HTR-8/SVneo (cell line): ENCODE measurements at places on chromosomes 16 and 17.

DNA sequence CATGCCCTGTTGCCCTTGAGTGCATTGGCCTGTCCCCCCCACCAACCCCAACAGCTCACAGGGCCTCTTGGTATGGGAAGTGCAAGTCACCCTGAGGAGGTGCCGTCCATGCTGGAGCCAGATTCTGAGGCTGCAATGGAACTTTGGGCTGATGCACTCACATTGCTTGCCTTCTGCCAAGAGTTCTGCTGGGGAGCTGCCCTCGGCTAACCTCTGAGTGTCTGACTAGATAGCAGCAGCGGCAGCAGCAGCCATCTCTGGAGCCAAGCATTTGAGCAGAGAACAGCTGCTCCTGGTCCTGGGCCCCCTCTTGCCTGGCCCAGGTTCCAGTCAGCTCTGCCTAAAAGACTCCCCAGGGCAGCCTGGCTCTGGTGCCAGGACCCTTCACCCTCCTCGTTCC is 61.5 kb downstream of the GNAO1 start:
- no peak for DNase-seq

DNA sequence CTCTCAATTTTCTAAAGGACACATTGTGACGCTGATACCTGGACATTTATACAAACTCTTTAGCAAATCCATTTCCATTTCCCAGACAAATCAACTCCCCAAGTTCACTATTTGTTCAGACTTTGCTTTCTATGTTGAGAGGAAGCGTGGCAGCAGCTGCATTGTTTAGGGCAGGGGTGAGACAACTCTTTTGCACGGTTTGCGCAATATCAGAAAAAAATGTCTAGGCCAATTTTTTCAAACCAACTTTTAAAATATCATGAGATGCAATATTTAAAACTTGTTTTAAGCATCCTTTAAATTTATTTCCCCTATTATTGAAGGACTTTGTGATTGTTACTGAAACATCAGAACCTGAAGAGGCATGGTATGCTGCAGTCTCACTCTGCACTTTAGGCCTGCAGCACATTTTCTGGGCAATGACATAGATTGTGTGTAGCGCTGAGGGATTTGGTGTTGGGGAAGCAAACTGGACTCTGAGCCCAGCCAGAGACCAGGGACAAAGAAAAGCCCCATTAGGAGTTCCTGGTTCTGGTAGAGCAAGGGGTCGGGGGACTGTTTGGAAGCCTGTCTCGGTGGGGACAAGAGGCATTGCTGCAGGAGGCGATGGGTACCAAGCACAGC is 6.4 kb upstream of the CCDC182 start:
- no peak for DNase-seq

- no peak for DNase-seq
Observed at GRCh38 chr17:19363460-19364035, 1.0 kb upstream of the B9D1 start.

- peak; percentile 66 for DNase-seq
Observed at GRCh38 chr17:80899402-80900268, 92.0 kb upstream of the CHMP6 start.

GRCh38 chr17:40558300-40558889 is 6.9 kb downstream of the CCR7 start:
- no peak for DNase-seq

DNA sequence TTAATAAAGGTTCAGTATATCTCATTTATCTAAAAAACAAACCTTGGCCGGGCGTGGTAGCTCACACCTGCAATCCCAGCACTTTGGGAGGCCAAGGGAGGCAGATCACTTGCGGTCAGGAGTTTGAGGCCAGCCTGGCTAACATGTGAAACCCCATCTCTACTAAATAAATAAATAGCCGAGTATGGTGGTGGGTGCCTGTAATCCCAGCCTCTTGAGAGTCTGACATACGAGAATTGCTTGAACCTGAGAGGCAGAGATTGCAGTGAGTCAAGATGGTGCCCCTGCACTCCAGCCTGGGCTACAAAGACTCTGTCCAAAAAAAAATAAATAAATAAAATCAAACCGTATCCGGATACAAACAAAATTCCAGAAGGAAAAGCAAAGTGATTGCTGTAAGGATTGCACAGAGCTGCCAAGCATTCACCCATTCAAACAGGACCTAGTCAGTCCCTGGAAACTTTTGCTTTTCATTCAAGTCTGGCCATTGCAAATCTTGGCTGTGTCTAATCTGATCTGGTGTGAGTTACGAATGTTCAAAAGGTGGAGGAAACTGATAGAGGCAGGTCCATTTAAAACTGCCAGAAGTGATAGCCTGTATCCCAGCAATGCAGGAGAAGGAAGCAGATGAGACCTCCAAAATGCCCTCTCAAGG is 102.5 kb upstream of the CLEC3A start:
- DNase-seq, result no peak

GRCh38 chr17:71224824-71225575 is 895.8 kb upstream of the SOX9 start:
- DNase-seq, result no peak

- no peak for DNase-seq
Observed at GRCh38 chr17:80262291-80262690, 1.6 kb downstream of the RNF213 start.

DNA sequence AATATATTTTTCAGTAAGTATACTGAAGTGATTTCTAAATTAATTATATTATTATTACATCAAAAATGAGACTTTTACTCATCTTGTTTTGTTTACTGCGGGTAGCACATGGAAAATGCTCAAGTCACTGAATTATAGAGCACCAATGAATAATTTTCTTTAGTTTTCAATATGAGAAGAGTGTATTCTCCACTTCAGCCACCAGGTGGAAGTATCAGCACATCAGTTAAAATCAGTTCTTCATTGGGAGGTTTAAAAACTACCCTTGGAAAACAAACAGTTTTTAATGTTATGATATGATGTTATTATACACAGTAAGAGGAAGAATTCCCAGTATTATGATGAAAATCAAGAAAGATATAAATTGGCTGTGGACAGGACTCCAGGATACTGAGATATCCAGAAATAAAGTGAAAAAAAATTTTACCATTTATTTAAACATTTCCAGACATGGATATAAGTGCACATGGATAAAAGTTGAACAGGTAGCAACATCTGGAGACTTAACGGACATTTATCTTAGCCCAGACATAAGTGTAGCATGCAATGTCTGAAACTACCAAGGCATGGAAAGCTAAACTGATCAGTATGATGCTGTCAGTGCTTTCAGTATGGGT is 467.3 kb downstream of the KCNJ2 start:
- DNase-seq, result peak; percentile 29

DNA sequence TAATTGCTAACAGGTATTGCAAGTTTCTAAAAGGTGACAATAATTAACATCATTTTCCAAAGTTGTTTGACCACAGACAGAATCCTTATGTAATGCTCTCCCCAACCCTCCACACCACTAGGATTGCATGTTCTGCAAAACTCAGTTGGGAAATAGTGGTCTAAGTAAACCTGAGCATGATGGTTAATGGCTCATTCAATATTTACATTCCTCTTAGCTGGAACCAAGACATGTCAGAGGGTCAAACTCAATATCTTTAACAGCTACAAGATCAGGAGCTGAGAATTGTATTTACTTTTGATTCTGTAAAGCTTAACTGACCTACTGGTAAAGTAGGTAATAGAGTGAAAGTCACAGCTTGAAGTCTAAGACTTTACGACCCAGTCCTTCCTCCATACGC is 10.2 kb downstream of the MFSD6L start:
- no peak for DNase-seq

- DNase-seq, result peak; percentile 67
Observed at GRCh38 chr16:11315510-11315909, 29.7 kb upstream of the RMI2 start.

GRCh38 chr17:16980813-16981731 is 9.2 kb upstream of the TNFRSF13B start:
- no peak for DNase-seq

- DNase-seq, result no peak
Observed at GRCh38 chr17:50181144-50181543, 15.3 kb downstream of the SGCA start.

- DNase-seq, result no peak
Observed at GRCh38 chr17:46123607-46124006, 69.6 kb downstream of the KANSL1 start.

GRCh38 chr16:74372369-74372768 is 3.7 kb upstream of the NPIPB15 start:
- no peak for DNase-seq

DNA sequence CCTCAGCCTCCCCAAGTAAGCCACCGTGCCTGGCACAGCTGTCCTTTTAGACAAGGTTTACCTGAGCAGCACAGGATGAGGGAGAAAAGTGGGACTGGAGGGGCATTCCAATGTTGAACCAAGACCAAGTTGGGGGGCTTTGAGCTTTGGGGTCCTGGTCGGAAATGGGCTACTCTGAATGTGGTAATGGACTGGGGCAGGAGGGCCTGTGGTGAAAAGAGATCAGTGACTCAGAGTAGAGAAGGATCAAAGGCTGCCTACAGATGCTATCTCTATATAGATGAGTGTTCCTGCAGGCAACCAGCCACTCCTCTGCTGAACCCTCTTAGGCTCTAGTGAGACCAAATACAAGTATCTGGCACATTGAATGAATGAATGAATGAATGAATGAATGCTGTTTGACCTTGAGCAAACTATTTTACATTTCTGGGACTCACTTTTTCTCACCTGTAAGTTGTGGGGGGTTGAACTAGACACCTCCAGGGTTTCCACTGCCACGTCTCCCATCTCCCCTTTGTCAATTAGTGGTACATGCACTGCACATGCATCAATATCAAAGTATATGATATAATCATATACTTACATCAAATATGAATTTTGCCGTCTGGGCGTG is 26.3 kb upstream of the ETV4 start:
- DNase-seq, result no peak

DNA sequence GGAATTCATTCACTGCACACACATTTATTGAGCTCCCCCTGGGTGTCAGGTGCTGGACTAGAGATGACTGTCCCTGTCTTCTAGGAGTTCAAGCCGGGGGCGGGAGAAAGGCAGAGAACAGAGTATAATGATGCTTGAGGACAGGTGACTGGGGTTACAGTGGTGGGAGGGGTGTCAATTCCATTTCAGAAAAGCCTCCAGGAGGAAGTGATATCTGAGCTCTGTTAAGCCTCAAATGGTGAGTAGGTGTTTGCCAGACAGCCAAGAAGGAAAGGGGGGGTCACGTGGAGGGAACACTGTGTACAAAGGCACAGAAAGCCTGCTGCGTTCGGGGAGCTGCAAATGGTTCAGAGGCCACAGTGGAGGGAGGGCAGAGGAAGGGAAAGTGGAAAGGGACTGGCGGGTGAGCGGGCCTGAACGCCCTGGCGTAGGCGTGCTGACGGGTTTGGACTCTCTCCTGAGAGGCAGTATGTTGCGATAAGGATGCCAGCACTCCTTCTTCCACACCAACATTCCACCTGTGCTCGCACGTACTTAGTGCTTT is 9.7 kb upstream of the NXPH3 start:
- DNase-seq, result no peak

DNA sequence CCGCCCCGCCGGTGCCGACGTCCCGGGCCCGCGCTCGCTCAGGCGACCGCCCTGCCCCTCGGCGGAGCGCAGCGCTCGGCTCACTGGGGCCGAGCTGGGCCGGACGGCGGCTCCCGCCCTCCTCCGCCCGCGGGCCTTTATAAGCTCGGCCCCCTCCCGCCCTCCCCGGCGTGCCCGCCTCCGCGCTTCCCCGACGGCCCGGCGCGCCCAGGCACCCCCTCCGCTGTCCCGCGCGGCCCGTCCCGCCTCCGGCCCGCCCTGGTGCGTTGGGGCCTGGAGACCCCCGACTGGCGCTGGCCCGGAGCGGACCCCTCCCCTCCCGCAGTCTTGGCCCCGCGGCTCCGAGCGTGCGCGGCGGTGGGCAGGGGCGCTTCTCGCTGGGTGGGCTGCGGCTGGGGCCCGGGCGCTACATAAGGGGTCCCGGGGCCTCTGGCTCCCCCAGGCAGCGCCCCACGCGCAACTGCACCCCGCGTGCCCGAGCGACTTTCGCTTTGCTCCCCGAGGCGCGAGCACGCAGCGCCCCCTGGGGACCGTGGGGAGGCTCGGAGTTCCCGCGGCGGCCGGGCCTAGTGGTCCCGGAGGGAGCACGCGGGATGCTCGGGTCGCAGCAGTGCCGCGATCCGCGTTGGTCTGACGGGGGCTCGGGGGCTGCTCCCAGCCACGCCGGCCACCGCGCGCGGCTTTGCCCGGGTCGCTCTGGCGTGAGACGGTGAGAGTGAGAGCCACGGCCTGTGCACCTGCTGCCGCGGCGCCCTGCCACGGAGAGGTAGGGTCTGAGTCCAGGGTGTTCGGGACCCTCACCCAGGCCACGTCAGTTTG is at the start of gene PIEZO1:
Gene PIEZO1, minus strand, starts transcription at position 115 of the 819 bp plus-strand sequence. CDS start 256 bp downstream, outside the sequence.
- peak; percentile 69 for DNase-seq

DNA sequence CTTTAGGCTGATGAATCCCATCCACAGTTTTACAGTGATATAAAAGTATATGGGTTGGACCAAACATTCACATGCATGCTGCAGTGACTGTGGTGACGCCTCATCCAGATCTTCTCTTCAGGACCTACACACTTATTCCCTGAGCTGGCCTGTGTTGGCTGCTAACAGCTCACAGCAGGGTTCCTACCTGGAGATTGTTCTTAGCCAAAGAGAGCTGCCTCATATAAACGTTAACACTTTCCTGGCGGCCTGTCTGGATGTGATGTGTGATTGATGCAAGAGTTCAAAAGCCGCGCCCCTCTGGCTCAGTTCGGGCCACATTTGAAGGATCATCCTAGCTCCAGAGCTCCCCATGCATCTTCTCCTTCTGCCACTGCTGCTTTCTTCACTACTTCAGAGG is 93.0 kb upstream of the NETO2 start:
- DNase-seq, result no peak

DNA sequence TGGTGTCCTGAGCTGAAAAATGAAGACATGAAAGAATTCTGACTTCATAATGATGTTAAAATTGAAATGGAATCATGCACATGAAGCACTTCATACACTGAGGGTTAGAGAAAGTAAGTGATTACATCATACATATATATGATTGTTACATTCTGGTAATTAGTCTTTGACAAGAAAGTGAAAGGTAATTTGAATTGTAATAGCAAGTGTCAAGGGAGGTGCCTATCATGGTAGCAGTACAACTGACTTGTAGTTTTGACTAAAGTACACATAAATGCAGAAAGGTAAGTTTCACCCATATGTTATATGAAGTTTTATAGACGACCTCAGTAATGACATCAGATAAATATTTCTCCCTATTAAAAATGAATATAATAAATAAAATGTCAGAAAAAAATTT is 1325.0 kb upstream of the GOT2 start:
- no peak for DNase-seq
